Caco-2 (cell line): ENCODE measurements at places on chromosomes 7 and 10.

- no peaks in the 10 kb centered on the region for H3K36me3 ChIP-seq
- no peaks in the 10 kb centered on the region for H3K27me3 ChIP-seq
- no peak for DNase-seq
- H3K27ac ChIP-seq, result no peak overlapping the region
These were observed 547.5 kb upstream of the FOXK1 start for GRCh38 chr7:4134631-4135030.

DNA sequence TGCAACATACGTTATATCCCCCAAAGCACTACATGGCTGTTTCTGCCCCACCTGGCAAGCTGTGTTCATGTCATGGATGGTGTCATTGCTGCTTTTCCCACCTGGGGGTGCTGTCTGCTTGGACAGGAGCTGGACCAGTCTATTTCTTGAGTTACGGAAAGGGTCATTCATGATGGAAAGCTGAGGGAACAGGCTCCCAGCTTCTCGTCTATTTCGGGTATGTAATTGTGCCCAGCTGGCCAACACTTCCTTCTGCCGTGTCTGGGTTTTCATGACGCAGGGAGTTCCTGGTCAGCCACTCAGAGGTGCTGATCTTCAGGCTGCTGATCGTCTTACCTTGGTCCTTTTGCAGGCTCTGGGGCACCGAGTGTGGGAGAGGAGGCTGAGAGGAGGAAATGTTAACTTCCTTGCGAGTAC, 8.6 kb downstream of the BTBD16 start:
- peaks cover 15% of the 10 kb centered on the region for H3K4me1 ChIP-seq
- peak; percentile 69 for DNase-seq
- no peak overlapping the region for H3K27ac ChIP-seq
- no peak overlapping the region for H3K4me3 ChIP-seq
- no peaks in the 10 kb centered on the region for H3K36me3 ChIP-seq

DNA sequence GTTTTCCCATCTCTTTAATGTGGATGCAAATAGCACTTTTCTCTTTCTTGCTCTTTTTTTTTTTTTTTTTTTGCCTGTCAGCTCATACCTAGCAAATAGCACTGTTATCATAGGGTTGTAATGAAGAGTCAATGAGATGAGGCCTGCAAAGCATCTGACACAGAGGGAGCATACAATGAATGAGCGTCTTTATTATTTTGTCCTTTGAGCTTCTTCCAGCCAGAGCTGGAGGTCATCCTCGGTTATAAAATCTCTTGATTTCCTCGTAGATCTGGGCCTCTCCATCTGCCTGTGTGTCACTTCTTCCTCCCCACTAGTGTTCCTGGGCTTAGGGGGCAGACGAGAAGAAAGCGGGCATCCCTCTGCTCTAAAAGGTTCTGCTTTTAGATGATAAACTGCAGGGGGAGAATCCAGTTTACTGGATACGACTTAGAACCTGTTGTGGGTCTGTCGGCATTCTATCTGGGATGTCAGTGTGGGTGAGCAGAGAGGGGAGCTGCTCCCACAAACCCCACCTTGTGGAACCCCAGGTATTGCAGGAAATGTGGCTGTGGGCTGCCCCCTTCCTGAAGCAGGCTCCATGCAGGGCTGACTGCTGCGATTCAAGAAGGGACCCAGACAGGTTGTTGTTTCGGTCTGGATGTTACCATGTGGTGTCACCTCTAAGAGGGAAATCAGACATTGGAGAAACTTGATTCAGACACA, 135.8 kb upstream of the GPR26 start:
- no peaks in the 10 kb centered on the region for H3K36me3 ChIP-seq
- H3K27me3 ChIP-seq, result no peaks in the 10 kb centered on the region; the same call in none of the 2 replicates
- H3K4me1 ChIP-seq, result no peaks in the 10 kb centered on the region

- DNase-seq, result no peak
- H3K27me3 ChIP-seq, result no peaks in the 10 kb centered on the region
- peak overlapping the region; percentile 98 for H3K4me3 ChIP-seq
- peaks cover 30% of the 10 kb centered on the region for H3K4me1 ChIP-seq
These were observed 2.0 kb downstream of the LCOR start for GRCh38 chr10:96834120-96834519.

- H3K36me3 ChIP-seq, result no peaks in the 10 kb centered on the region
- no peak overlapping the region for H3K4me3 ChIP-seq
- peaks cover 13% of the 10 kb centered on the region for H3K4me1 ChIP-seq
- no peak for DNase-seq
These were observed 39.8 kb downstream of the ELFN1 start for GRCh38 chr7:1709900-1710299.

DNA sequence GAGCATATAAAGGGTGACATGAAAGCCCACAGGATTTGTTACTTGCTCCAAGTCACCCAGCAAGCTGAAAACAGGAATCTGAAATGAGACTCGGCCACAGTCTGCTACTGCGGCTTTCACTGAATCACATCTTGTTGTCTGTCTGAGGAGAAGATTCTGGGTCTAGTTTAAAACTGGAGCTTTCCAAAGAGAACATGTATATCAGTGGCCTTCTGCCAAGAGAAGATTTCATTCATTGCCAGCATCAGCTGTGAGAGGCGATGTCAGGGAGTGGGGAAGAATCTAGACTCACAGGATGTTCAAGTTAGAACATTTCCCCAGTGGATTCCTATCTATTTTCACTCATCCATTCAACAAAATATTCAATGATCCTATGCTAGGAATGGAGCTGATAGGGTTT, 122.8 kb downstream of the GALNT17 start:
- H3K27me3 ChIP-seq, result no peaks in the 10 kb centered on the region
- H3K27ac ChIP-seq, result no peak overlapping the region
- DNase-seq, result no peak

DNA sequence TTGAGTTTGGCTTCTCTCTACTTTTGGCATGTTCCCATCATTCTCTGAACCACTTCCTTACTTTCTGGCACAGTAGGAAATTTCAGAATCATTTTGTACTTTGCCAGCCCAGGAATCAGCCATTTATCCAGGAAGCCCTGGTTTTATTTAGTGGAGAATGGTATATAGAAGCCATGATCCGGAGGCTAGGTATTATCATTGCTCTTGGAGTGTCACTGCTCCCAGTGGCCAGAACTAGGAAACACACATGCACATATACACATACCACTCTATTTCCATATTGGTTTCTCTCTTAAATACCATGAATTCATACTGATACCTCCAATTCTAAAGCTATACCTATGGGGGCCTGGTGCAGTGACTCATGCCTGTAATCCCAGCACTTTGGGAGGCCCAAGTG, 36.3 kb downstream of the SUFU start:
- no peak overlapping the region for H3K27ac ChIP-seq
- no peak overlapping the region for H3K4me3 ChIP-seq
- H3K27me3 ChIP-seq, result no peaks in the 10 kb centered on the region
- no peaks in the 10 kb centered on the region for H3K36me3 ChIP-seq
- H3K4me1 ChIP-seq, result peaks cover 9% of the 10 kb centered on the region; the same call in 1 of the 2 replicates

DNA sequence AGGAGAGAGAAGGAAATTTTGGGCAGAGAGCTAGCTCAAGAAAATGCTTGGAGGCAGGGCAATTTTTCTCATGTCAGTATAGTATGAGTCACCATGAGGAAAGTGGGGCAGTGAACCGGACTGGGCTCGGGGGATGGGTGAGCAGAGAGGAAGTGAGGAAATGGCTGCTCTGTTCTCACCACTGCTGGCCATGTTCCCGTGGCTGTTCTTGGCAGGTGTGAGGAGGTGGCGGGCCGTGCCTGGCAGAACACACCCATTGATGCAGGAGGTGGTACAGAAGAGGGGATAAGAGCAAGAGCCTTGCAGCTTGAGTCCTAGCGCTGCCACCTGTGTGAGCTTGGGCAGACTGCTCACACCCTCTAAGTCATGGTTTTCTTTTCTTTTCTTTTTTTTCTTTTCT, 304.4 kb upstream of the LYZL1 start:
- H3K4me1 ChIP-seq, result peaks cover 10% of the 10 kb centered on the region; the same call in 1 of the 2 replicates
- peak; percentile 36 for DNase-seq
- H3K27ac ChIP-seq, result peak overlapping the region; percentile 3
- H3K27me3 ChIP-seq, result no peaks in the 10 kb centered on the region
- no peaks in the 10 kb centered on the region for H3K36me3 ChIP-seq

DNA sequence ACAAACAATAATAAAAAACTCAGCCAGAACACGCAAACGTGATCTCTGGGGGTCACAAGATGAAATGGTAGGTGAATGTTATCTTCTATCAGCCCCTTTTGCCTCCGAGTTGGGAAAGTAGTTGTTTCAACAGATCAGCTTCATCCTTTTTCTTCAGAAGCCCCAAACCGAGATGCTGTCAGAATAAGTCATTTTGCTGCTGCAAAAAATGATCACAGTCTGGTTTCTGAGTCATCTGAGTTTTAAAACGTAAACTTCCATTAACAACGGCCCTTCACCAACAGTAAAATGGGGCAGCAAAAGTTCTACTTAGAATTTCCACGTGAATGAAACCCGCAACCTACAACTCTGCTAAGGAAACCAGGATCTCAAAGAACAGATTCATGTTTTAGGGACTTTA, 44.9 kb downstream of the JCAD start:
- H3K27ac ChIP-seq, result no peak overlapping the region
- H3K4me3 ChIP-seq, result no peak overlapping the region
- H3K27me3 ChIP-seq, result no peaks in the 10 kb centered on the region
- no peak for DNase-seq
- no peaks in the 10 kb centered on the region for H3K36me3 ChIP-seq
- H3K4me1 ChIP-seq, result no peaks in the 10 kb centered on the region

- no peak overlapping the region for H3K27ac ChIP-seq
- H3K36me3 ChIP-seq, result no peaks in the 10 kb centered on the region
- H3K27me3 ChIP-seq, result no peaks in the 10 kb centered on the region
- no peak overlapping the region for H3K4me3 ChIP-seq
These were observed 86.2 kb upstream of the ANLN start for GRCh38 chr7:36303202-36304098.
